ENCODE measurements at places on chromosomes 7 and 10. TPM values are rescaled to one million over a fixed set of nuclear protein-coding genes. Genes with fewer than 3 reads are reported as not detected.
A peak's percentile ranks its signal among the peaks of the same experiment; 100 is the strongest.

DNA sequence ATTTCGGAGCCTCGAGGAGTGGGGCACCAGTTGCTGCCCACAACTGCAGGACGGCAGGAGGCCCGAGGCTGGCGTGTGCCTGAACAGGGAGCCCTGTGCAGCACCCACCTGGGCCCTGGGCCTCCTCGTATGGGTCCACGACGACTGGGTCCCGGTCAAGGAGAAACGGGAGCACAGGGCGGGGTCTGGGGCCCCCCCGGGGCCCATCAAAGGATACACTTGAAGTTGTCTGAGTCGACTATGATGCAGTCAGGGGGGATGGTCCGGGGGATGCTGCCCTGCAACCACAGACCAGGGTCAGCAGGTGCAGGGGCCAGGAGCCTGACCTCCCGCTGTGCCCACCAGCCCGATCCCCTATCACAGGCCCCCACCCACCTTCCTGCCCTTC lies 28.5 kb upstream of the NKX6-2 start:
- no peak for DNase-seq

DNA sequence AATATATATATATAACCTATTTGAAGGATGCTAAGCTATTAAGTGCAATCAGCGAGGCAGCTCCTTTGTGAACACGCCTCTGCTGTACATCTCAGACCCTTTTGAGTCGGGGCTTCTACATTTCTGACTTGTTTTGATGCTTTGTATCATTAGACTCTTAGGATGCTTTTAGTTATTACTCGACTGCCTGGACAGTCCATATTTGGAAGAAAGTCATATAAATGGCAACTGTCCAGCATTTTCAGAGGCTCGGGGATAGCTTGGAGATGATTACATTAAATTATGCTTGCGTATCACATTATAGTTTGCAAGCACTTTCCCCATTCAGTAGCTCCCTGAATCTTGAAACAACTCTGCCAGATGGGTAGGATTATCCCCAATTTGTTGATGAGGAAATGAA lies 257.9 kb downstream of the PTEN start:
- no peak for DNase-seq

OPN1SW gene
- not detected for polyA plus RNA-seq

ZNF655 gene
- polyA plus RNA-seq: 62.9 TPM

- DNase-seq: no peak
Measured at GRCh38 chr10:131844529-131845084, 56.2 kb upstream of the PPP2R2D start.

DNA sequence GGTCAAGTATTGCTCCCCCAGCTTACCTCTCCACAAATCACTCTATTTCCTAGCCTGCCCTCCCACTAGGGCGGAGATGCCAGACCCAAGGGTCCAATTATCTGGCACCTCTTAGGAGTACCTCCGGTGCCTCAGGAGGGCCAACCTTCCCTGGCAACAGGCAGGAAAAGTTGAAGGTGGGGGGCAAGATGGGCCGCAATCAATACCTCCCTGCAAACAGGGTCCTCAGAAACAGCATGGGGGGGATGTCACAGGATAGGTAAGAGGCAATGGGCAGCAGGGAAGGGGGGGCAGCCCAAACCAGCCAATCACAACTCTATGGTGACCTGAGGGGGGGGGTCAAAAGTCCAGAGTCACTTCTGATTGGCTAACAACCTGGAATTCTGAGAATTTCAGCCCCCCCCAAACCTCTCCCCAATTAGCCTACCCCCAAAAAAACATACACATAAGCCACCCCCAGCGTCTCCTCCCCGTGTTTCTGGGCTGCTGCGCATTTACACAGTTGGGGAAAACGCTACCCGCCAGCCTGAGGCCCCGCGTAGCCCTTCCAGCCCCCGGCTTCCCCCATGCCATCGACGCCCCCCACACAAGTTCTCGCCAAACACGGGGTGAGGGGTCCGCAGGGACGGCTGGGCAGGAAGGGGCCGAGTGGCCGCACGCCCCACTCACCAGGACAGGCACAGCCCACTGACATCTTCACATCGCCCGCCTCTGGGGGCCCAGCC lies 589 bp downstream of the LDB1 start:
- peak; percentile 36 for DNase-seq

NACAD gene
- 0.64 TPM for polyA plus RNA-seq

DNA sequence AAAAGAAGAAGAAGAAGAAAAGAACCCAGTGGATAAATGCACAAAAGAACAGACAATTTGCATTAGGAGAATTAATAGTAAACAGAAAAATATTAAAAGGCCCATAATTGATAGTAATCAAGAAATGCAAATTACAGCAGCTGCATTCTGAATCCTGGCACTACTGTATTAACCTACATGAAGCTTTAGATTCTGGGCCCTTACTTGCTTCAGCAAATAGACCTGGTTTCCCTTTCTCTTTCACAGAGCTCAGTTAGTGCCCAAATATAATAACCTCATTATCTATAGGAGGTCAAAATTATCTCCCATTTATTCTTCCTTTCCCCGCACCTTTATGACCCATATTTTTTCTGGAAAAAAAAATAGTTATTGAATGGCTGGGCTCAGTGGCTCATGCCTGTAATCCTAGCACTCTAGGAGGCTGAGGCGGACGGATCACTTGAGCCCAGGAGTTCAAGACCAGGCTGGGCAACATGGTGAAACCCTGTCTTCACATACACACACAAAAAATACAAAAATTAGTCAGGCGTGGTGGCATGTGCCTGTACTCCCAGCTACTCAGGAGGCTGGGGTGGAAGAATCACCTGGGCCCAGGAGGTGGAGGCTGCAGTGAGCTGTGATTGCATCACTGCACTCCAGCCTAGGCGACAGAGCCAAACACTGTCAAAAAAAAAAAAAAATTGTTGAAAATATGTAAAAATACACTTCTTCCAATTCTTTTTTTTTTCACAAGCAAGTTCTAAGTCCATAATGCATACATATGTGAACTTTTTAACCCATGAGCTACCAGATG lies 36.0 kb upstream of the PIK3AP1 start:
- DNase-seq: no peak

DNA sequence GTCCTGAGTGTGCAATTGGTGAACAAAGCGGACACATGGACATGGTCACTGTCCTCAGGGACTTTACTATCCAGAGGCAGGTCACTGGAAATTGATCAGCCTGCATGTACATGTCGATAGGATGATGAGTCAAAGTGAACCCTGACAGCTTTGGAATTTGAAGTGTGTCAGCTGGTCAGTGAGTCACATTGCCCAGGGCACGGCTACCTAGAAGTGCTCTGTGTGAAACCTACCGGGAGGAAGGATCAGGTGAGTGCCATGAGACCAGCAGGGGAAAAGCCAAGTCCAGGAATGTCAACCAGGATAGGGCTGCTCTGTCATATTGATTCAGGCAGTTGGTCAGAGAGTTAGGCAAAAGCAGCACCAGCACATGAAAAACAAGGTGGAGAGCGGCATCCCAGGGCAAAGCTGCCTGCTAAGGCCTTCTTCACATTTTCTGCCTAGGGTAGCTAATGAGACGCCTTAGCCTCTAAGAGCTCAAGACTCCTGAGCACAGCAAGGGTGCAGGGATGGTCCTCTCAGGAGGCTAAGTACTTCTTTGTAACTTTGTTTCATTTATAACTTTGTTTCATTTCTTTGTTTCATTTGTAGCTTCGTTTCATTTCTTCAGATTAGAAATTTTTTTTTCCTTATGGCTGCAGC lies 19.4 kb upstream of the PDCD4 start:
- no peak for DNase-seq

DNA sequence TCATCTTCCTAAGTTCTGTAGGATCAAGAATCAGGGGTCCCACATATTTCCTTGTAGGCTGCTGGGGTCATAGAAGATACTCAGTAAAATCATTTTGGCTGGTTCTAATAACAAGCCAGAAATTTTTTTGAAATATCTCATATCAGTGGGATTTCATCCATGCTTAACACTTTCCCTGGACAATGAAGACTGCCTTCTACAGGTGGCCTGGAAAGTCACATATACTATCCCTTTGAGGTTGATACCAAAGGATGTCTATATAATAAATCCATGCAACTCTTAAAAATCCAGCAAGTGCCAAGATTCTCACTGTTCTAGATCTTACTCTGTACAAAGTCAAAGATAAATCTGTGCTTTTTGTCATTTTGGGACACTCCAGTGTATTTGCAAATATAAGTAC lies 225.8 kb upstream of the NEBL start:
- DNase-seq: no peak

DNA sequence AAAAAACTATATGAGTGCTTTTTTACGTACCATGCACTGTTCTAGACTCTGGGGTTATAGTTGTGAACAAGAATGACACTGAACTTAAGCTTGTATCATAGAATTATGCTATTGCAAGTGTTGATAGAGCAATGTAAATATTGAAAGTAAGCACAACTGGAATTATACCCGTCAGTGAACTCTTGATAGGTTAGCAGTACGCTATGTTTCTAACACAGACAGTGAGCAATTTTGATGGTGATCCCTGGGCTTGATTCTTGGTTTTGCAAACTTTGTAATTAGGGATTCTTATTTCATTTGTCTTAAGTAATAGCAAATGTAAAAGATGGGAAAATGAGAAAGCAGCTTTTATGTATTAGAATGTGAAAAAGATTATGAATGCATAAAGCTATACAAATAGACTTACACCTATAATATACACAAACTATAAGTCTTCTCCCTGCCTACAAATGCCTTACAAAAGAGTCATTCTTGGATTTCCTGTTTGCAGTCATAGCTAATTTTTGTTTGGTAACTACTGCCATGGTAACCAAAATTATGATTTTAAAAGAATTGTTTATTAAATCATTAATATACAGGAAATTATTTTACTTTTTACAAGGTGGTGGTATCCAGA lies 6.7 kb downstream of the TES start:
- DNase-seq: no peak

DNA sequence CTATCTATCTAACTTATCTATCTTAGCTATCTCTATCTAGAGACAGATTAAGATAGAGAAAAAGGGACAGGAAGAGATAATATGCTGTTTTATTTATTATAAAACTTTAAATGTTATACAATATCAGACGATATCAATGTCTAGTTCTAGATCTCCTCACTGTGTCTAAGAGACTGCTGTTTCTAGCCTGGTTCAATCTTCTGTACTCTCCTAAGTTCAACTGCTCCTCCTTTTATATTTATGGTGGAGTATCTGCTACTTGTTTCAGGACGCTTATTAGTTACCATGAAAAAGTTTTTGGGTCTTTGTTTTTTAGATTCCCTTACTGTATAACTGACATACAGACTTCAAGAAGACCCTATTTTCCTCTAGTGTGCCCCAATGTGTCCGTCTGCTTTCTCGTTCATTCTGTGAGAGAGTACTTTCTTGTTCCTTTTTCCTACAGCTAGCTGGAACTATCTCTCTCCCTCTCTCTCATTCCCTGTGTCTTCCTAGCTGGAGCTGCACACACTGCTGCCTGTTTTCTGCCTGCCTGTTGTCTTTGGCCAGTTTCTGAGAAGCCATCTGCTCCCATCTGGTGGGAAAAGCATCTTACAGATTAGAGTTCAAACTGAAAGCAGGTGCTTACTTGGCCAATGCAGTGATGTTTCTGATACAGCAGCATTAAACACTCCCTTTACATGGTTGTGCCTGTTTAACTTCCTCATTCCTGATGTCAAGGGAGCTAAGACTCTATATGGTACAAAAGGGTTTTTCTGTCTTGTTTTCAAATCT lies 49.4 kb upstream of the ARL4A start:
- peak; percentile 33 for DNase-seq

GRCh38 chr10:1369197-1369596 lies 313.0 kb downstream of the WDR37 start:
- no peak for DNase-seq

GRCh38 chr10:79072994-79073645 lies 4.4 kb downstream of the ZMIZ1 start:
- DNase-seq: no peak

FAM221A gene
- polyA plus RNA-seq: 3.5 TPM

FRAT1 gene
- 1.1 TPM for polyA plus RNA-seq

COL26A1 gene
- polyA plus RNA-seq: 0.06 TPM

- DNase-seq: no peak
Measured at GRCh38 chr7:70607281-70607680, 524.7 kb upstream of the GALNT17 start.

IFIT2 gene
- polyA plus RNA-seq: 2.9 TPM

- no peak for DNase-seq
Measured at GRCh38 chr7:156515911-156516790, 124.4 kb upstream of the RNF32 start.

- no peak for DNase-seq
Measured at GRCh38 chr7:115009139-115009538, 87.2 kb downstream of the MDFIC start.

ERV3-1 gene
- 16.3 TPM for polyA plus RNA-seq

GRCh38 chr7:80869106-80869784 lies 49.6 kb downstream of the SEMA3C start:
- DNase-seq: no peak

ACSL5 gene
- polyA plus RNA-seq: 1.8 TPM

DNA sequence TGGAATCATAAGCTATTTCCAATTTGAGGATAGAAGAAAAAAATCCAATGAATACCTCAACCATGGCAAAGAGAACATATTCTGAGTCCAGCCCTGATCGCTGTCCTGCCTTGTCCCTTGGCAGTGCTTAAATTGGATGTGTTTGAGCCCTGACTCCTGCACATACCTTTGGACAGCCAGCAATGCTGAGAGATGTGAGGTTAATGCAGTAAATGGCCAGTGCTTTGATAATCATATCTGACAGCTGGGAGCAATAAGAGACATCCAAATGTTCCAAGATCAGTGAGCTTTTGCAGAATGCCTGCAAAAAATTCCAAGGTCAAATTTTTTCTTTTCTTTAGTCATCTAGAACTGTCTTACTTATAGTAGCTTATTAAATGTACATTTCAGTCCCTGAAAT lies 80.1 kb upstream of the LRRC17 start:
- DNase-seq: no peak

DNA sequence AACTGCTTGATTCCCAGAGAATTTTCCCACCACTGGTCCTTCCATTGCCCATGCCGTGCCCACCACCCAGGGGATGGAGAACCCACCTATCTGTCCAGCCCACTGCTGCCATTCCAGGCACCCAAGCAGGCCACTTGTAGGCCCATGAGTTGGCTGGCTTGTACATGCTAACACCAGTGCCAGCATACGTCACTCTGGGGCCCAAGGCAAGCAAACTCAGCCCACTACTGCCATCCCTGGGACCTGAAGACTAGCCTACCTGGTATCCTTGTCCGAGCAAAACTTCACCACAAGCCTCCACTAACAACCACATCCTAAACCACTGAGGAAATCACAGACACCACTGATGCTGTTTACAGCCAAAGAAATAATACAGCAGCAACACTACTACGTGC lies 44.7 kb upstream of the CDK6 start:
- DNase-seq: no peak

DNA sequence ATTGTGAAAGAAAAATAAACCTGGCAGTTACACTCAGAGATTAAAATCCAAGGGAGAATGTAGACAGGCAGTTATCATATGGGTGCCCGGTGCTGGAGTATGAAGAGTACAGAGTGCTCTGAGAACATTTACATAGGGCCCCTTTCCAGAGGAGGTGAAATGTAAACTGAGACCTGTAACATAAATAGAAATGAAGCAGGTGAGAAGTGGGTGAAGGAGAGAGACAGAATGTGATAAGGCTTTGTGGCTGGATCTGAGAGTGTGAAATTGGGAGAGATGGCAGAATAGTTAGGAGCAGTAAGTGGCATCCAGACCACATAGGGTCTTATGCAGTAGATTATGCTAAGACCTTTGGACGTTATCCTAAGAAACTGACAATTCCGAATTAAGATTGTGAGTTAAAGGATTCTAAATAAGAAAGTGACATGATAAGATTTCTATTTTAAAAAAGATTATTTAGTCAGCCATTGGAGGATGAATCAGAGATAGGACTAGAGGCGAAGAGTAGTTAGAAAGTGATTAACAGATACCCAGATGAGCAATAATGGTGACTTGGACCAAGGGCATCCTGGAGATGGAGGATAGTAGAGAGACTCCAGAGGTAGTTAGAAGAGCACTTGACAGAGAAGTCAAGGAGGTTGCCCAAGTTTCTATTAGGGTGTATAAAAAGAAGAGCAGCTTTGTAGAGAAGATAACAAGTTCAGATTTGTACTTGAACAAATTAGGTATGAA lies 36.7 kb downstream of the DNAH11 start:
- DNase-seq: no peak
